ENCODE measurements at places on chromosomes 7 and 10. TPM values are rescaled to one million over a fixed set of nuclear protein-coding genes. Genes with fewer than 3 reads are reported as not detected.

DNA sequence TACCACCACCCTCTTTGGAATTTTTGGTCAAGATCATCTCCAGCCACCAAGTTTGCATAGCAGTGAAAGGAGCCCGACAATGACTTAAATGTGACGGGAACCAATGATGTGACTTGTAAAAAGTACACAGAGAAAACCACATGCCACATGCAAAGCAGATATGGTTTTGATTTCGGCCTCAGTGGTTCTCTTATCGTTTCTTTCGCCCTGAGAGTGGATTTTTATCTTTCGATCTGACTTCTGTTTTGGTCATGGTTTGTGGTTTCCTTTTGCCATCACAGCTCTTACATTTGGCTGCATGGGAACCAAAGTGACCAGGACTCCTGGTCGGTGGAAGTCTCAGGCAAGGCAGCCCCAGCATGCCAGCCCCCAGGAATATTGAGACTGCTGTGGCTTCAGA lies 31.5 kb downstream of the TCF7L2 start:
- H3K4me1 ChIP-seq: peaks cover 34% of the 10 kb centered on the region
- H3K36me3 ChIP-seq: no peaks in the 10 kb centered on the region
- no peak overlapping the region for H3K27ac ChIP-seq

- H3K27me3 ChIP-seq: no peaks in the 10 kb centered on the region
- H3K4me1 ChIP-seq: peaks cover 2% of the 10 kb centered on the region
- no peak for DNase-seq
- no peak overlapping the region for H3K27ac ChIP-seq
- no peak overlapping the region for H3K4me3 ChIP-seq
Observed at GRCh38 chr7:141359262-141359661, 191.9 kb upstream of the AGK start.

Gene ZNHIT1
- 38.5 TPM for total RNA-seq

- peaks cover 2% of the 10 kb centered on the region for H3K36me3 ChIP-seq
- DNase-seq: no peak
- H3K4me1 ChIP-seq: peaks cover 12% of the 10 kb centered on the region
- H3K27ac ChIP-seq: no peak overlapping the region
Observed at GRCh38 chr10:103669243-103669929, 175.9 kb downstream of the NEURL1 start.

DNA sequence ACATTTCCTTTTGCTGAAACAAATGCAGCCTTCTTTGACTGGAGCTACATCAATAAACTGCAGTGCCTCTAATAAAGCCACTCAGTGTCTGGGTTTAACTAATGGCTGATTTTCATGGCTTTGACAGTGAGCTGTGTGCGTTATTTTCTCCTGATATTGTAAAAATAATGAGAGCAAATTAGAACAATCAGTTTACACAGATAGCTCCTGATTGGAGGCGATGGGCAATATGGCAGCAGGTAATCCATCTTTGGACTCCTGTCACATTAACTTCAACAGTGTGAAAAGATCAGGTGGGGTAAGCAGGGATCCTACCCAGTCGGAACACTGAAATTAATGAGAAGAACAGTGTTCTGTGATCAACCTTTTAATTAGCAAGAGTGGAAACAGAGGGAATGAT lies 100.7 kb downstream of the POLL start:
- H3K4me1 ChIP-seq: peaks cover 2% of the 10 kb centered on the region
- no peak overlapping the region for H3K4me3 ChIP-seq
- DNase-seq: no peak
- H3K36me3 ChIP-seq: peaks cover 11% of the 10 kb centered on the region
- H3K27ac ChIP-seq: no peak overlapping the region

DNA sequence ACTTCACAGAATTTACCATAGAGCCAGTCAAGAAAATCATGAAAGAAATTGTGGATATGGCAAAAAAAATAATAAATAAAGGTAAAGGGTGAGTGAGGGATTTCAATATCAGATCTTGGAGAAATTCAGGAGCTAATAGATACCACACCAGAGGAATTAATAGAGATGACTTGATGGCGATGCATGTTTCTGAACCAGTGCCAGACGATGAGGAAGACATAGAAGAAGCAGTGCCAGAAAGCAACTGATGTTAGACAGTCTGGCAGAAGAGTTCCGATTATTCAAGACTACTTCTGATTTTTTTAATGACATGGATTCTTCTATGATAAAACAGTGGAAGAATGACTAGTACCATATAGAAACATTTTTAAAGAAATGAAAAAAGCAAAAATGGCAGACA lies 314.7 kb downstream of the BICC1 start:
- no peak for DNase-seq
- H3K27me3 ChIP-seq: peaks cover 3% of the 10 kb centered on the region
- no peaks in the 10 kb centered on the region for H3K36me3 ChIP-seq
- no peaks in the 10 kb centered on the region for H3K4me1 ChIP-seq
- no peak overlapping the region for H3K27ac ChIP-seq

DNA sequence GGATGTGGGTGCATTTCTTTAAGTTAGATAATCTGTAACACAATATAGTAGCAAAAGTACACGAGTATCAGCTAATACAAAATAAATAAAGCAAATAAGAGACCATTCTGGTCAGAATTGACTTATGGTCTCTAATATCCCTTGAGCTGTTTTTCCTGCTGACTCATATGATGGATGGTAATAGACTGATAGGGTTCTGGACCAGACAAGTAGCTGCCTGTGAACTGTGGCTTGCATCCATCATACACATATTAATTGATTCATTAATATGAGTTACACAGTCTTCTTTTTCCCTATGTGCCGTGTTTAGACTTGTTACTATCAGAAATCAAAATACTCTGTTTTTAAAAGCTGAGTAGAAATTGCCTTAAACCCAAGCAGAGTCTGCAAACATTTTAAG lies 762.8 kb downstream of the GATA3 start:
- no peaks in the 10 kb centered on the region for H3K4me1 ChIP-seq
- no peak for DNase-seq
- no peak overlapping the region for H3K27ac ChIP-seq
- no peaks in the 10 kb centered on the region for H3K36me3 ChIP-seq

DNA sequence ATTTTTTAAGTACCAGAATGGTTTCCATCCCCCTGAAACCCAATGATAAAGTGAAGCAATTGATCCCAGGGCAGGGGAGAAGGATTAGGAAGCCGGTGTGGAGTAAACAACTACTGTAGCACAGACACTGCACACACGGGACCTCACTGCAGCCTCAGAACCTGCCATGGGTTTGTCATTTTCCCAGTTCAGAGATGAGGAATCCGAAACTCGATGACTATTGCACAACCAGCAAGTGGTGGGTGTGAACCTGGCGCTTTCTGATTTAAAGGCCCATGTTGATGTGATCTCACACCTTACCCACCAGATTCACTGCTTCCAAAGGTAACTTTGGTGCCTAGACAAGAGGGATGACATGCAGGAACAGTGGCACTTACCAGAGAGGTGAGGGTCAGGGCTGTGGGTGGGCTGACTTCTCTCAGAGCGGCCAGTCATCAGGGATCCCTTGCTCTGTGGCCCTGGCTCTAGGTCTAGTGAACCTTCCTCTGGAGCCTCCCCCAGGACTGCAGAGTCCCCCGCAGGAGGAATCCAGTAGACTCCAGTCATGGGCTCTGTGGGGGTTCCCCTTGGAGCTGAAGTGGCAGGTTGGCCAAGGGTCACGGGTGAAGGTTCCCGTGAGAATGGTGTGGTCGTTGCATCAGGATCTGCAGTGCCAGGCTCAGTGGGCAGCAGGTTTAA lies 62.8 kb downstream of the PKD1L1 start:
- H3K36me3 ChIP-seq: no peaks in the 10 kb centered on the region
- no peak overlapping the region for H3K27ac ChIP-seq
- H3K27me3 ChIP-seq: no peaks in the 10 kb centered on the region
- no peaks in the 10 kb centered on the region for H3K4me1 ChIP-seq
- H3K4me3 ChIP-seq: no peak overlapping the region

Measured in activated naive CD8-positive, alpha-beta T cell treated with anti-CD3 and anti-CD28 coated beads for 36 hours (primary cell).